ENCODE measurements at places on chromosomes 4 and X. TPM values are rescaled to one million over a fixed set of nuclear protein-coding genes. Genes with fewer than 3 reads are reported as not detected.

The BMP3 gene
- total RNA-seq: under 0.01 TPM

The NXF2B gene
- total RNA-seq: not detected

The RTL3 gene
- 0.19 TPM for total RNA-seq

The TMSB4X gene
- 9,433 TPM for total RNA-seq

The SLC10A4 gene
- 0.28 TPM for total RNA-seq

Measured in regular cardiac myocyte (primary cell).